Stimulated activated CD8-positive, alpha-beta memory T cell treated with anti-CD3 and anti-CD28 coated beads, Interleukin-4, amount 100 ng/mL, for 48 hours (primary cell): ENCODE measurements at places on chromosomes 6 and 20.

GRCh38 chr20:44405785-44406571, 50.5 kb downstream of the HNF4A start:
- no peak for DNase-seq

- DNase-seq, result no peak
These were observed 71.2 kb upstream of the ZMYND8 start for GRCh38 chr20:47427746-47428145.

- no peak for DNase-seq
These were observed 1175.3 kb upstream of the GJE1 start for GRCh38 chr6:140957386-140957785.

GRCh38 chr20:11355345-11355744, 562.3 kb upstream of the BTBD3 start:
- no peak for DNase-seq

GRCh38 chr6:17224056-17224455, 57.1 kb upstream of the RBM24 start:
- DNase-seq, result no peak

DNA sequence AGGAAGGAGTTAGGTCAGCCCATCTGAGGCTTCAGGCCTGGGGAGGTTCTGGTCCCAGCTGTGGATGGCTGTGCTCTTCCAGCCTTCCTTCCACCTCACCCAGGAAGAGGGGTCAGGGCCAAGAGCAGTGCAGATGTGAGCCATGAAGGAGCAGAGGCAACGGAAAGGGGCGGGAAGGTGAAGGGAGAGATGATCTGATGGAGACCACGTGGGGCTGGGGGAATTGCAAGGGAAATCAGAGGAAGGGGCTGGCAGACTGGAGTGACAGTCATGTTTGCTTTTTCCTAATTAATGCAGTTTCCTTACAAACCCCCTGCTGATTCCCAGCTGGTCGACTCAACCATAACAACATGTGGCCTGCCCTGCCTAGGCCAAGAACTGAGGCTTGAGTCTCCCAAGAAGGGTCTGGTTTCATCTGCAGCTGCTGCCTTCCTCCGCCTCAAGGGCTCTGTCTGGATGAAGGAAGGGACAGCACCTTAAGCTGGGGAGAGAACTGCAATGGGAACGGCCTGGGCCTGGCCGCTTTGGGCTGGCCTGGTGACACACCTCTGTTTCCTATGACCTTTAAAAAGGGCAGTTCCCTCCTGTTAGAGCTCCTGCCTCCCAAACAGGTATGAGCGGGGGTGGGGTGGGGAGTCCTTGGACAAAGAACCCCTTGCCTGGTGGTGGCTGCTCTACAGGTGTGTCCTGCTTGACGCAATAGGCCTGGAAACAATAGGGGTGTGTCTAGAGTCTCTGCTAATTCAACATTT, 7.8 kb upstream of the MRPS18A start:
- DNase-seq, result no peak

- no peak for DNase-seq
These were observed 18.3 kb upstream of the ADRM1 start for GRCh38 chr20:62284448-62284847.

DNA sequence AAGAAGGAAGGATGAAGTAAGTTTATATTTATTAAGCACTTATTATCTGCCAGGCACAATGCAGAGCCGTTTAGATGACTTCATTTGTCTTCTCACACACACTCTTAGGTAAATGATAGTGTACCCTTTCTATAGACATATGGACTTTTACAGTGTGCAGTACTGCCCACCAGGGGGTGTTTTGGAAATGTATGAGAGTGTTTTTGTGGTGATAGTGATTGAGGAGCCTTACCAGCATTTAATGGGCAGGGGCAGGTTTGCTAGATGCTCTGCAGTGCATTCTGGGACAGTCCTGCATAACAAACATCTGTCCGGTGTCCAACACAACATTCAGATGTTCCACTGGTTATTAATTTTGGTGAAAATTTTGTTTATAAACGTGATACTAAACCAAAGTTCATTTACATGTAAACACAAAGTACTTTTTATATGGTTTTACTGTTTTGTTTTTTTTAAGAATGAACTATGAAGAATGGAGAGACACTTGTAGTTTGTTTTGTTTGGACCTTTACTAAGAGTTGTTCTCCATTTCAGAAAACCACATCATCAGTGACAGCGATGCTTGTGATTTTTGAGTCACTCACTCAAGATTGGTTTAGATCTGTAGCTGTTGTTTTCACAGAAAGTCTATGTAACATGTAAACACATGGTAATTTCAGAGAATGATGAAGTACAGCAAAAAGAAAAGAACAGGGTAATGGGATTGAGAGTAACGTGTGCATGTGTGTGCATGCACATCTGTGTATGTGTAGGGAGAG, 19.9 kb downstream of the KCNS1 start:
- DNase-seq, result no peak

DNA sequence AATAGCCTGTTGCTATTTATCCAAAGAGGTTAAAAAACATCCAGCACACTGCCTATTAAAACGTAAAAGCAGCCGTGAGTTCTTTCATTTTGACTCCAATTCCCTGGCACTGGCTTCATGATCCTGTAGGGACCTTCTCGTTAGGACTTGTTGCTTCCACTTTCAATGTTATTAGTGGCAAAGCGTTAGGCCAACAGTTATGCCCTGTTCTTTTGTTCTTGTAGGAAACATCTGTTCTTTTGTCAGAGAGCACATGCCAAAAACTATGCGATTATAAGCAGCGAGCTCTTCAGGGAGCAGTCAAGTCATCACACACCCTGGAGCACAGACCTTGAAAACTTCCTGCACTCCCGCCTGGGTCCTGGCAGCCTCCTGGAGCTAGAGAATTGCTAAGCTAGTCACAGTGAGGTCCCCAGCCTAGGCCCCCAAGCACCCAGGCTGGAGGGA, 609.5 kb upstream of the ARID1B start:
- no peak for DNase-seq

- no peak for DNase-seq
These were observed 53.3 kb downstream of the CNKSR3 start for GRCh38 chr6:154457046-154457713.

GRCh38 chr6:54071821-54072340, 39.4 kb upstream of the MLIP start:
- DNase-seq, result no peak

DNA sequence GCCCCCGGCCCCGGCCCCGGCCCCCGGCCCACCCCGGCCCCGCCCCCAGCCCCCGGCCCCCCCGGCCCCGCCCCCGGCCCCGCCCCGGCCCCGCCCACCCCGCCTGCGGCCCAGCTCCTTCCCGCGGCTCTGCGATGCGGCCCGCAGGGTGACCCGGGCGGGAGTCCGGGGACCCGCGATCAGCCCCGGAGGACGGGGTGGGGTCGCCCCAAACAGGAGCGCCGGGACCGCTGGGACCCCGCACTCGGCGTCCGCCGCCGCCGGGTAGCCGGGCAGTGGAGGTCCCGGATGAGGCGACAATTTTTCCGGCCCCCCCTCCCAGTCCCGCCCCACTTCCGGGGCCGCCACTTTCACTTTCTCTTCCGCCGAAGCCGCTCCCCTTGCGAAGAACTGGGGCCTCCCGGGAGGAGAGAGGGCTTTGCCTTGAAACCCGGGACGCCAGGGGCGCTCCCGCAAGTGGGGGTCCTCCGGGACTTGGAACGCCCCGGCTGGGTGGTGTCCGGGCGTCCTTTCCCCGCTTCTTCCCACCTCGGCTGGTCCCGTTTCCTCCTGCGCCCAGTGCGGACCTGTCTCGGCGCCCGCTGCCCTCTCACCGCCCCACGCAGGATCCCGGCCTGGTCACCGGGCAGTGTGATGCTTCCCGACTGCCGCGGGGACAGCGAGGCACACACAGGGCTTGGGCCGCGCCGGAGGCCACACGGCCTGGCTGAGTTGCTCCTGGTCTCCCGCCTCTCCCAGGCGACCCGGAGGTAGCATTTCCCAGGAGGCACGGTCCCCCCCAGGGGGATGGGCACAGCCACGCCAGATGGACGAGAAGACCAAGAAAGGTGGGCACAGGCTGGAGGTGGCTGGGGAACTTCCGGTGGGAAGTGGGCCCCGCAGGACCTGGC, at the start of gene RBCK1:
TSS of gene RBCK1 (plus strand) at position 347 of the 890 bp plus-strand sequence. CDS start at position 806, 459 bp downstream.
- DNase-seq, result peak; percentile 89

DNA sequence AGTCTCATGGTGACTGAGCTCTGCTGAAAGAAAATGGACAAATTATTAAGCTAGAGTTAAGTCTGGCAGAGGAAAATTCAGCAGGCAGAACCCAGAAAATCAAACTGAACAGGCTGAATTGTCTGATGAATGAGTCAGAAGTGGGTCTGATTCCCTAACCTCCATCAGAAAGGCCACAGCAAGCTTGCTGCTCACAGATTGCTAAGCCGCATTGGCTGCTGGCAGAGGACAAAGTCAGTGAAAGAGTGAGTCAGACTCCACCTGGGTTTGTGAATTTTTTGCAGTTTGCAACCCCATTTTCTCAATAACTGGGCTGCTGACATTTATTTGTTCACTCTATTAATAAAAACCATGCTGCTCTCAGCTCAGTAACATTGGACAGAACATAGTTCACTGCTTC, 191.3 kb downstream of the EPM2A start:
- no peak for DNase-seq

- no peak for DNase-seq
These were observed 29.0 kb downstream of the PTPRA start for GRCh38 chr20:2902291-2902690.

DNA sequence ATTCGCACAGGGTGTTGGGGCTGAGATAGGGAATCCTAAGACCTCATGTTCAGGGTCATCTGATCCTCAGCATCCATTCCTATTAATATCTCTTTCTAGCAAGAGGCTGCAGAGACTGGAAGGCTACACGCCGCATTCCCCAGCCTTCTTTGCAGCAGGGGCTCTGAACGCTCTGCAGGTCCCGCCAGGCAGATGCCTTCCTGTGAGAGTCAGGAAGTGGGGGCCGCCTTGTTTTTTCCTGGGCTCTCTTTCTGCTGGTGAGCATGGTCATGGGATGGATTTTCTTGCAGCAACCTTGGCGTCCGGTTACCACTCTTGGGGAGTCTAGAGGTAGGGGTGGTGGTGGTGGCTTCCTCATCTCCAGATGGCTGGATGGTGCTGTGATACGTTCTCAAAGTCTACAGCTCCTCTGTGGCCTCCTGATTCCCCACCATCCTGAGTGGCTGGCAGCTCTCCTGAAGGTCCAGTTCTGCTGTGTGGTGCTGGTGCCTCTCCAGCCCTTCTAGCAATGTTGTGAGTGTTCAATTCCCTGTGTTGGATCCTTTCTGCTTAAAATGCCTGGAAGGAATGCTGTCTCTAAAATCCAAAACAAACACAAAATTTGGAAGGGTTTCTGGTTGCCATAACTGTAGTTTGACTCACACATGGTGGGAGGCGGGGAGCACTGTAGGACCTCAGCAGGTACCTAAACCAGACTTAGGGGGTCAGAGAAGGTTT, 111.9 kb downstream of the CEBPB start:
- no peak for DNase-seq

- no peak for DNase-seq
These were observed 87.0 kb upstream of the B3GAT2 start for GRCh38 chr6:71043902-71044301.

- peak; percentile 26 for DNase-seq
These were observed 54.4 kb downstream of the RTN4IP1 start for GRCh38 chr6:106574741-106575458.
